ENCODE measurements at places on chromosomes 6 and 20. TPM values are rescaled to one million over a fixed set of nuclear protein-coding genes. Genes with fewer than 3 reads are reported as not detected.

DNA sequence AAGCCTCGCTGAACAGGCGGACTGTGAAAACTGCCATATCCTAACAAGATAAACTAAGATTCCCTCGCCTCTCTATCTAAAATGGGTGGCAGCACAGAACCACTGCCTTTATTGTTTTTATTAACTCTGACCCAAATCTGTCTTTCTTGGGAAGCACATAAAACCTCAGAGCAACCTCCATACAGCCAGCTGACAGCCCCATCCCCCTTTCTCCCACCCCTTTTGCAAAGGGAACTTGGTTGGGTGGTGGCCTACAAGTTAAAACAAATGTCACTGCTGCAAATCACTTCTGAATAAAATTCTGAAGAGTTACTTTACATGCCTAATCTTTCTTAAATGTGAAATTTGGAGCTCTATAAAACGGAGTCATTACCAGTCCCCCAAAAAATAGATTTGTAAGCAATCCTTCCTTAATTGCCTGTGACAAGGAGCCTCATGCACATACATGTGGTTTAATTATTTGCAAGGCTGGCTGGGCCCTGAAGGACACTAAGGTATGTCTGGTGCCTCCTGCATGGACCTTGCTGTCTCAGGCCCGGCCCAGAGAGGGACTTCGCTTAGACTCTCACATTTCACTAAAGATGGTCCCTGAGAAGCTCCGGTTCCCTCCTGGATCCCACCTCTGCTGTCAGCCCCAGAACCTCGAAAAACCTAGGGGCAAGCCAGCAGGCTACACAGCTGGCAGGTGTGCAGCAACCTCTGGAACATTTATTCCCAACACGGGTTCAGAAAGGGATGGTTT is 21.7 kb downstream of the PXDC1 start:
- peaks cover 5% of the 10 kb centered on the region for H3K27me3 ChIP-seq
- peaks cover 2% of the 10 kb centered on the region for H3K4me1 ChIP-seq
- H3K36me3 ChIP-seq = no peaks in the 10 kb centered on the region
- H3K27ac ChIP-seq = no peak overlapping the region
- DNase-seq = no peak

- H3K4me3 ChIP-seq = no peak overlapping the region
- peaks cover 17% of the 10 kb centered on the region for H3K4me1 ChIP-seq
- H3K27me3 ChIP-seq = no peaks in the 10 kb centered on the region
- peak; percentile 44 for DNase-seq
- peaks cover 6% of the 10 kb centered on the region for H3K36me3 ChIP-seq
Measured at GRCh38 chr6:34391786-34392496, 528 bp downstream of the NUDT3 start.

GRCh38 chr20:47543006-47543431 is 41.3 kb downstream of the NCOA3 start:
- H3K4me1 ChIP-seq = peaks cover 65% of the 10 kb centered on the region
- H3K27ac ChIP-seq = no peak overlapping the region
- DNase-seq = no peak
- no peak overlapping the region for H3K4me3 ChIP-seq
- no peaks in the 10 kb centered on the region for H3K27me3 ChIP-seq

- no peaks in the 10 kb centered on the region for H3K4me1 ChIP-seq
- H3K27me3 ChIP-seq = peaks cover 2% of the 10 kb centered on the region
- H3K36me3 ChIP-seq = no peaks in the 10 kb centered on the region
- H3K4me3 ChIP-seq = no peak overlapping the region
- H3K27ac ChIP-seq = no peak overlapping the region
Measured at GRCh38 chr20:40646813-40647212, 42.2 kb downstream of the MAFB start.

DNA sequence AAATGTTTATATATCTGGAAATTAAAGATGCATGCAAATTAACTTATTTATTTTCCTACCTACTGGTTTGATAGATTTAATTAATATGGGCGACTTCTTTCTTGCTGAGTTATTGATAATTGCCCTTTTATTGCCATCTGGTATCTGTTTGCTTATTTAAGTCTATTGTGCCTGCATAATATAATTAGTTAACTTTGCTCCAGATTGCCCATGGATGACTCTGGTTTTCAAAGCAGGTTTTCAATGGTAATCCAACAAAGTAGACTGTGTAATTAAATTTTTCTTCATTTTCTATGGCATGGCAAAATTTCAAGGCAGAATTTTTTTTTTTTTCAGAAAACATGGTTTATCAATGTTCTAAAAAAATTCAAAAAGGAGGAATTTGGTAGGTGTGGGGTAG is 1092.0 kb downstream of the GRIK2 start:
- H3K4me3 ChIP-seq = no peak overlapping the region
- no peaks in the 10 kb centered on the region for H3K36me3 ChIP-seq
- DNase-seq = no peak
- H3K27me3 ChIP-seq = no peaks in the 10 kb centered on the region
- no peaks in the 10 kb centered on the region for H3K4me1 ChIP-seq
- H3K27ac ChIP-seq = no peak overlapping the region

Gene POPDC3
- not detected for total RNA-seq

Gene KCNS1
- 0.13 TPM for total RNA-seq

GRCh38 chr6:27862396-27863066 is 49.7 kb downstream of the OR2B2 start:
- H3K27ac ChIP-seq = no peak overlapping the region
- DNase-seq = no peak
- H3K4me3 ChIP-seq = no peak overlapping the region
- H3K36me3 ChIP-seq = peaks cover 18% of the 10 kb centered on the region
- peaks cover 41% of the 10 kb centered on the region for H3K4me1 ChIP-seq

GRCh38 chr20:652615-653109 is 338 bp downstream of the SRXN1 start:
- peaks cover 15% of the 10 kb centered on the region for H3K27me3 ChIP-seq
- H3K36me3 ChIP-seq = peaks cover 24% of the 10 kb centered on the region
- H3K27ac ChIP-seq = peak overlapping the region; percentile 67

- no peaks in the 10 kb centered on the region for H3K4me1 ChIP-seq
- H3K4me3 ChIP-seq = no peak overlapping the region
- H3K36me3 ChIP-seq = no peaks in the 10 kb centered on the region
- H3K27me3 ChIP-seq = peaks cover 1% of the 10 kb centered on the region
Measured at GRCh38 chr6:119122336-119122735, 43.9 kb upstream of the FAM184A start.

Gene TMEM30A
- total RNA-seq = 60.1 TPM

- no peak overlapping the region for H3K27ac ChIP-seq
- H3K27me3 ChIP-seq = no peaks in the 10 kb centered on the region
- H3K36me3 ChIP-seq = no peaks in the 10 kb centered on the region
Measured at GRCh38 chr6:66605011-66605410, 898.0 kb upstream of the EYS start.

- H3K27me3 ChIP-seq = no peaks in the 10 kb centered on the region
- H3K27ac ChIP-seq = peak overlapping the region; percentile 52
- peaks cover 2% of the 10 kb centered on the region for H3K4me1 ChIP-seq
- no peak overlapping the region for H3K4me3 ChIP-seq
- DNase-seq = no peak
Measured at GRCh38 chr20:43681991-43682410, 15.1 kb downstream of the MYBL2 start.

GRCh38 chr6:138545621-138545980 is 46.3 kb upstream of the NHSL1 start:
- no peak overlapping the region for H3K27ac ChIP-seq
- H3K36me3 ChIP-seq = no peaks in the 10 kb centered on the region
- peaks cover 27% of the 10 kb centered on the region for H3K27me3 ChIP-seq
- H3K4me1 ChIP-seq = peaks cover 20% of the 10 kb centered on the region
- no peak overlapping the region for H3K4me3 ChIP-seq

GRCh38 chr20:25204550-25205276 is 9.2 kb downstream of the ENTPD6 start:
- peaks cover 2% of the 10 kb centered on the region for H3K4me1 ChIP-seq
- no peak overlapping the region for H3K27ac ChIP-seq
- H3K36me3 ChIP-seq = peaks cover 4% of the 10 kb centered on the region
- DNase-seq = peak; percentile 14

DNA sequence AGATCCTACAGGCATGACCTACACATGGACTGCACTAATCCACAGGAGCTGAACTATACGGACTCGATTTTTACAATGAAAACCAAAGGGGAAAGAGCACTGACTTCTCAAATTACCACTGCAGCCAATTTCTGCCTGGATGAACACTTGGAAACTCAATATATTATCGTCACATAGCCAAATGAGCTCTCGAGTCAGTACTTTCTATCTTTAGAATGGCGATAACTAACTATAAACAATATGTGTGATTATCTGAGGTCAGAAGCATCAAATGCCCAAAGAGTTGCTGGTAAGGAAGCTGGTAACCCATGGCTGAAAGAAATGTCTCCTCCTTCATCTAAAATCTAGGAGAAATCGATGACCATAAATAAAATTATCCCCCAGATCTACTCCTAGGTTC is 86.7 kb downstream of the KIF16B start:
- H3K4me1 ChIP-seq = no peaks in the 10 kb centered on the region
- H3K36me3 ChIP-seq = no peaks in the 10 kb centered on the region
- no peak for DNase-seq
- no peak overlapping the region for H3K4me3 ChIP-seq
- H3K27ac ChIP-seq = no peak overlapping the region
- H3K27me3 ChIP-seq = no peaks in the 10 kb centered on the region

DNA sequence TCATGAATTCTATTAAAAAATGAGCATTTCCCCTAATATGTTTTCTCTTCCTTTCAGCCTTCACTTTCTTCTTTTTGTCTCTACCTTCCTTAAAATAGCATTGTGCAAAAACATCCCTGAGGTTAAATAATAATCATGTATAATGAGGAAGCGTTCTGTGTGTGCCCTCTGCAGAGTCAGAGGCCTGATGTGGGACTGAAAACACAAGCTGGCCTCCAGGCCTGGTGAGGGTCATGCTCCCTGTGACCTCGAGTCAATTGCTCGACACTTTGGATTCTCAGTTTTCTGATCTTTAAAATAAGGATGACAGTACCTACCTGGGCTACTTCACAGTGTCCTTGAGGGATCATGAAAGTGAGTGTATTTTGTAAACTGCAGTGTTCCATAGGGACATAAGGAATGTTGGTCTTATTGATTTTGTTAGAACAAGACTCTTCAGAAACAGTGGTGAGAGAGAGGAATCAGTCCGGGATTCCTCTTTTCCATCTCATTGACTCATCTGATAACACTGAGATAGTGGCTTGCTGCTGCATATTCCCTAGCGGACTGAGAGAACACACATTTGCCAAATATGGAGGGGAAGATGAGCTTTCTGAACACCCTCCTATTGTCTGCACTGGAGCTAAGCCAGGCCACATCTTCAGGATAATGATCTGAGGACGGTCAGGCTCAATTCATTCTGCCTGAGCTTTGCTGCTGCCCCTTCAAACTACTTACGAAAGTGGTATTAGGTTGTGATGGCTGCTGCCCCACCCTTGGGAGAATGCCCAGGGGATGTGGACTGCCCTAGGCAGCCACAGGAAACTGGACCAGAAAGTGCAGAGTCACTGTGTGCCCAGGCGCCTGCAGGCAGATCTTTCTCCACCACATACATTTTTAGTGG is 39.6 kb upstream of the PDE7B start:
- H3K4me3 ChIP-seq = no peak overlapping the region
- no peak for DNase-seq
- H3K36me3 ChIP-seq = no peaks in the 10 kb centered on the region
- no peaks in the 10 kb centered on the region for H3K4me1 ChIP-seq
- peaks cover 4% of the 10 kb centered on the region for H3K27me3 ChIP-seq

DNA sequence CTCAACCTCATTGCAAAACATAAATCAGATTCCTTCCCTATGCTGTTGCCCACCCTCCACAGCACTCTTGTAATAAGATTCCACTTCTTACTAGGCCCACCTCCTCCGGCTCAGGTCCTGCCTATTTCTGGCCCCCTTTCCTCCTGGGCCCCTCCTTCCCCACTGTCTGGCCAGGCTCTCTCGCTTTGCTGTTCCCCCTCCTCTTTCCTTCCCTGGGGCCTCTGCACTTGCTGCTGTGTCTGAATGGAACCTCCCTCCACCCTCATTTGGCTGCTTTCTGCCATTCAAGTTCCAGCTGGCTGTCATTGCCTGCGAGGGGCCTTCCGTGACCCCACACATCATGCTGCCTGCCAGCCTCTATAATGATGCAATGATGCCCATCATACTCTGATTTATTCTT is 38.9 kb downstream of the ARHGAP40 start:
- H3K4me1 ChIP-seq = no peaks in the 10 kb centered on the region
- no peaks in the 10 kb centered on the region for H3K36me3 ChIP-seq
- no peak overlapping the region for H3K27ac ChIP-seq
- DNase-seq = no peak
- H3K4me3 ChIP-seq = no peak overlapping the region

All from activated CD4-positive, alpha-beta memory T cell treated with anti-CD3 and anti-CD28 coated beads, Interleukin-2, amount 10 ng/mL, durations not matched to agents 7 days and 5 days (primary cell).